ENCODE measurements at places on chromosomes 3 and 15.

DNA sequence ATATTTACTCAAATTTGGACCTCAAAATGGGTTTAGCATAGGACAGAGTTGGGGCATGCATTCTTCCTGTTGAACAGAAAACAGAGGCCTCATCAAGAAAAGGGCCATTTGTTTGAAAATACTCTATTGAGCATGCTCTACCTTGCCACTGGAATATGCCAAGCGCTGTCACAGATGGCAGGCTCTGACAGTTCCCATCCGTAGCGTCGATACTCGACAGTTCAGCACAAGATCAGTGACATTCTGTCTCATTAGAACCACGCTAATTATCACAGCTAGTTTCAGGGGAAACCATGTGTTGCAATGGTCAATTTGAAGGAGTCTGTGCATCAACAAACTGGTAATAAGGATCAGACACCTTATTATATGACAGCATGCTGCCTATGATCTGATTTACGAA lies 54.5 kb downstream of the SATB1 start:
- DNase-seq, result no peak

DNA sequence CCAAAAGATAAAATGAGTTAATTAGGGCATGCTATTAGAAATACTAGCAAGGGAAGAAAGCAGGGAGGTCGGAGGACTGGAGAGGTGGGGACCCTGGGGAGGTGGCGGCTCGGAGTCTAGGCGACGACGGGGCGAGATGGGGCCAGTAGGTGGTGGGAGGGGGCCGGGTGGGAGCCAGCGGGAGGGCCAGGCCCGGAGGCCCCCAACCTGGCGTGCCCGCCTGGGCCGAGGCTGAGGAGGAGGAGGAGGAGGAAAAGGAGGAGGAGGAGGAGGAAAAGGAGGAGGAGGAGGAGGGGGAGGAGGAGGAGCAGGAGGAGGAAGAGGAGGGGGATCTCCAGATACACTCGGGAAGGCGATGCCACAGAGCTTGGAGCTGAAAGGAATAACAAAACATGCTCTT lies 426.2 kb downstream of the NR2F2 start:
- no peak for DNase-seq

- DNase-seq, result no peak
These were observed 41.9 kb upstream of the MITF start for GRCh38 chr3:69697381-69697780.

GRCh38 chr15:77709135-77709886 lies 76.6 kb upstream of the LINGO1 start:
- no peak for DNase-seq
